Left renal cortex interstitium (tissue), 4 donors: ENCODE measurements at places on chromosomes 13 and 19. TPM values are rescaled to one million over a fixed set of nuclear protein-coding genes. Genes with fewer than 3 reads are reported as not detected.

Gene CEACAM3
- polyA plus RNA-seq, result not detected

Gene NLRP9
- not detected for polyA plus RNA-seq

Gene TEKTIP1
- polyA plus RNA-seq, result 8.6 TPM

Gene DZIP1
- 66.2 TPM for polyA plus RNA-seq

GRCh38 chr19:10126213-10126639 is 6.5 kb upstream of the EIF3G start:
- DNase-seq, result no peak

DNA sequence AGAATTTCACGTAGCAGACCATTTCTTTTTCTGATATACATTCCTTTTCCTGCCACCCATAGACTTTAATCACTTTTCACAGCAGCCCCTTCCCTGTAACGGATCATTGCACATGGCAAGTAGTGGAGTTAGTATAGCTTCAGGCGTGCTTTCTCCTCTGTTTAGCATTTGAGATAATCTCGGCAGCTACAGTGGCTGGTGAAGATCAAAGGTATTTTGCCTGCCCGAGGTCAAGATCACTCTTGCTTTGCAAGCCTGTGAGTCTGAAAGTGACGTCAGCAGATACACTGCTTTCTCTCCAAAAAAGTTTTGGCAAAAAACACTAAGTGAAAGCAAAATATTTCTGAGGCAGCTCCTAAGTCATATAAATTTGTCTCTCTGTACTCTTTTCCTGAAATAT is 260.0 kb downstream of the NDFIP2 start:
- DNase-seq, result no peak

GRCh38 chr19:55661826-55662225 is 7.0 kb downstream of the U2AF2 start:
- no peak for DNase-seq

- DNase-seq, result no peak
These were observed 263.6 kb downstream of the OXGR1 start for GRCh38 chr13:96730676-96731075.

DNA sequence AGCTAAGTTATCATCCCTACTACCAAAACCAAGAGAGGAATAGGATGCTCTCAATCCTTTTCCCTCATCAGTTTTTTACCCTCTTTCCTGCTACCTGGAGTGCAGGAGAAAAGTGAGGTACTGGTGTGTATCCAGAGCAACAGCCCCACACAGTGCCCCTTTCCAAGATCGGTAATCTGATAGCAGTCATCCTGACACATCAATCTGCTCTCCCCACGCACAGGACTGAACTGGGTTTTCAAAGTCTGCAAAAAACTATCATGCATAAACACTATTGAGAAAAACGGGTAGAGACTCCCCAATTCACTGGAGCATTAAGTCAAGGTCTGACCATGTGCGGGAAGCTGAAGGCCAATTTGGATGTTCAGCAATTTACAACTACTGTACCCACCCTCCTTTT is 284.8 kb downstream of the RBM26 start:
- DNase-seq, result no peak

GRCh38 chr19:342801-343421 is 1.7 kb downstream of the MIER2 start:
- no peak for DNase-seq

DNA sequence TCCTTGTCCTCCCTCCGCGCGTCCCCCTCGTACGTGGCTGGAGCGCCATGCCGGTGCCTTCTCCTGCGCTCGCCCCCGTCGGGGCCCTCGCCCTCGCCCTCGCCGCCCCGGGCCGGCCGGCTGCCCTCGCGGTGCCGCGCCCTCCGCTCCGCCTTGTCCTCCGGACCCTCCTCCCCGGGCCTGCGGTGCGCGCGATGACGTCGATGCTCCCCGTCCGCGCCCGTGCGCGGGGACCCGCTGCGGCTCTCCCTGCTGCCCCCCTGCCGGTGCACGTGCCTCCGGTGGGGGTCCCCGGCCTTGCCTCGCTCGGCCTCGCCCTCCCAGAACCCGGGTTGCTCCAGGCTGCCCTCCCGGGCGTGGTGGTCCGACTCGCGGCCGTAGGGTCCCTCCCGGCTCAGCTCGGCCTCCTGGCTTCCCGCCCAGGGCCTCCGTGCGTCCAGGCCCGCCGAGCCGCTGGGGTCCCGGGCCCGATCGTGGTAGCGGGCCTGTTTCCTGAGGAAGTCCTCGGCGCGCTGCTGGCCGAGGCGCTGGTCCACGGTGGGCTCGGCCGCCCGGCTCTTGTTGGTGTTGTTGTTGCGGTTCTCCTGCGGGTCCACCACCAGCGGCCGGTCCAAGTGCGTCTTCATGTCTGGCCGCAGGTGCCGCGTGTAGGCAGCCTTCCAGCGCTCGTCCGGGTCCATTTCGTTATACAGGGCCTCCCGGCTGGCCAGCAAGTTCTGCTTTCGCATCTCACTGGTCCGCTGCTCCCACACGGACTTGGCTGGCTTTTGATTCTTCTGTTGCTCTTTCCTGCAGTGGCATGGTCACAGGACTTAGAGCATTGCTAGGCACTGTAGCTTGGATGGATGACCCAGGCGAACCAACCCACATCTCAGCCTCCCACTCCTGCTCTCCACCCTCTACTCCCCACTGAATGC is 148.6 kb downstream of the IER2 start:
- DNase-seq, result no peak

- no peak for DNase-seq
These were observed 14.6 kb downstream of the ADGRE5 start for GRCh38 chr19:14395710-14396336.

DNA sequence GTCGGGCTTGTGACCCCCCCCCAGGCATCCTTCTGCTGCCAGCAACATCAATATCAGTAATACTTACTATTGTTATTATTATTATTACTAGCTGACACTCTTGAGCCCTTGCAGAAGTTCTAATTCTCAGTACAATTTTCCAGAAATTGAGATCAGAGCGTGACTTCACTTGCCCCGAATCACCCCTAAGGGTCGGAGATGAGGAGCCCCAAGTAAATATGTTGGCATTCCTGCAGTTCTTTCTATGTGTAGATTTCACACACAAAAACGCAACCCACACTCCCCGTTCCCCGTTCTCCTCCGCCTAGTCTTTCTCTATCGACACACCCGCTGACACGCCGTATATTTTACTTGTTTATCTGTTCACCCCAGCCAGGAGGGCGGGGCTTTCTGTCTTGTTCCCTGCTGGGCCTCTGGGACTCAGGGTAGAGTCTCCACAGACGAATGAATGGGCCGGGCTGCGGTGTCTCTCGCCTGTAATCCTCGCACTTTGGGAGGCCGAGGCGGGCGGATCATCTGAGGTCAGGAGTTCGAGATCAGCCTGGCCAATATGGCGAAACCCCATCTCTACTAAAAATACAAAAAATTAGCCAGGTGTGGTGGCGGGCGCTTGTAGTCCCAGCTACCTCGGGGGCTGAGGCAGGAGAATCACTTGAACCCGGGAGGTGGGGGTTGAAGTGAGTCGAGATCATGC is 14.7 kb downstream of the TLE5 start:
- DNase-seq, result no peak

GRCh38 chr13:26485786-26486185 is 71.7 kb upstream of the WASF3 start:
- DNase-seq, result no peak

- no peak for DNase-seq
These were observed 1.7 kb downstream of the ZNF90 start for GRCh38 chr19:20079476-20079875.

DNA sequence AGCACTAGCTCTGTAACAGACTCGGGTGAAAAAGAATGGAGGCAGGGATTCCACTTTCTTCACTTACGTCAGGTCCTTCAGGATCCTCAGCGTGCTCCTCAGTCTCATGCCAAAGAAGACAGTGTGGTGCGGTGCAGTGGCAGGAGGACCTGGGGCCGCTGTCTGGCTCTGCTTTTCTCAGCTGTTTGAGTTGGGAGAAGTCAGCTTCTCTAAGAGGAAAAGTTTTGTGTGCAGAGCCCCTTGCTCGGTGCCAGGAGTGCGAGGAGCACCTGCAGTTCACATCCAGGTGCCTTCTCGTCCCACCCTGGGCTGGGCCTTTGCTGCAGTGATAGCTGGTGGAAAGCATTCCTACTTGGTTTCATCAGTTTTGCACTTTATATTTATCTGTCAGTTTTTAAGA is 77.9 kb upstream of the TEX29 start:
- DNase-seq, result no peak

GRCh38 chr19:13717194-13717643 is 47.1 kb upstream of the MRI1 start:
- DNase-seq, result no peak
